Activated T-helper 1 cell treated with Interleukin-2 at 50 U/mL for 16 hours (primary cell): ENCODE measurements at places on chromosomes 12 and 14.

DNA sequence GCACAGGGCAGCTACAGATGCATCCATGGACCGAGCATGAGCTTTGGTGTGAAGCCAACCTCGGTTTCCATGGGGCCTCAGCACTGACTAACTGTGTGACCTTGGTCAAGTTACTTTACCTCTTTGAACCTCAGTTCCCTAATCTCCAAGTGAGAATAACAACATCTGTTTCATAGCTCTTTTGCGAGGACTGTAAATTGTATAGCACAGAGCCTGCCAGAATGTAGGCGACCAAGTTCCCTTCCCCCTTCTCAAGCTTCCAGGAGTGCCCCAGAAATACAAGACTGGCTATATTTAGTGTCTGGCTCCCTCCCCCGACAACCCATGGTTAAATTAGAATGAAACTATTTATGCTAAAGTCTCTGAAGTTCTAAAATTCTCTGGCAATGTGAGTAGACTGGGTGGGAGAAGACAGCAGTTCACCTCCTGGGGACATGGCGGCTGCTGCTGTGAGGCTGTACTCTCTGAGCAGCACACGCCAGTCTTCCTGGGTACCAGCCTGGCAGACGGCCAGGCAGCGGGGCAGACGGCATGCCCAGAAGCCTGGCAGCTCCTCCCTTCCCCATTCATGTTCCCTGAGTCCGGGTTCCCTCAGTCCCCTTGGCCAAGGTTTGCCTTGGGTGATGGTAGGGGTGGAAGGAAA is 22.0 kb upstream of the TMED10 start:
- DNase-seq: no peak

- no peak for DNase-seq
These were observed 137.7 kb downstream of the MON2 start for GRCh38 chr12:62604373-62604772.

DNA sequence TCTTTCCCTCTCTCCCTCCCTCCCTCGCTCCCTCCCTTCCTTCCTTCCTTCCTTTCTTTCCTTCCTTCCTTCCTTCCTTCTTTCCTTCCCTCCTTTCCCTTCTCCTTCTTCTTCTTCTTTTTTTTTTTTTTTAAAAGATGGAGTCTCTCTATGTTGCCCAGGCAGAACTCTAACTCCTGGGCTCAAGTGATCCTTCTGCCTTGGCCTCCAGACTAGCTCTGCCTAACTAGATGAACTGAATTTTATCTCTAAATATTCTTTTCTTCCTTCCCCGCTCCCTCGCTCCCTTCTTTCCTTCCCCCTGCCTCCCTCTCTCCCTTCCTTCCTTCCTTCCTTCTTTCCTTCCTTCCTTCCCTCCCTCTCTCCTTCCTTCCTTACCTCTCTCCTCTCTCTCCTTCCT is 170.5 kb upstream of the LHX5 start:
- DNase-seq: no peak

DNA sequence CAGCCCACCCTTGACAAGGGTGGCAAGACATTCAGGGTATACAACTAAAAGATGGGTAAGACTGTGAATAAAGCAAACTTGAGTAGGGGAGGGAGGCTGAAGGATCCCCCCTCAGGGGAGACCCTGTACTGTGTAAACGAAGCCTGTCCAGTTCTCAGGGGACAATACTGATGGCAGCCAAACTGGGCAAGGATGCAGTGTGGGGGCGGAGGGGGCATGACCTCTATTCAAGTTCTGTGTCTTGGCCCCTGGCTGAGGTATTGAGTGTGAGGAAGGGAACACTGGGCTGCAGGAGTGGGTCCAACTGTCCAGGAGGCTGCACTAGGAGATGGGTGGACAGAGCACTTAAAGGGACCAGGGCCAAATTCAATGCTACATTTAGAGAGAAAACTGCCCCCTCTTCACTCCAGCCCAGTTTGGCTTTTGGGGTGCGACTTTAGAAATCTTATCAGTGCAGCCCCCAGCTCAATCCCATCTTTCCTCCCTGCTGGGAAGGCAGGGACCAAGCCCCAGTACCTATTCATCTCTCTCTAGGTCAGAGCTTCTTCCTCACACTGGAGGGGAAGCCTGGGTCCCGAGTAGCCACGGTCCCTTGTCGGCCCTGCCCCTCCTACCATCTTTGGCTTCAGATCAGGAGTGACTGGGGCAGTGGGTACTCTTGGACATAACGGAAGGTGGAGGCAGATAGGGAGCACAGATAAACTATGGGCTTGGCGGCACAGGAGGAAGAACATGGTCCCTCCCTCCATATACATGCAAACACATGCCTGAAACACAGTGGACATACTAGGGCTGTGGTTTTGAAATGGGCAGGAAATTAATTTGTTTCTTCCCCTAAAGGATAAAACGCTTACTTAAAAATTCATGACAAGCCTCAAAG is 11.8 kb downstream of the SLC39A5 start:
- no peak for DNase-seq

- no peak for DNase-seq
These were observed 122.7 kb upstream of the SLCO1C1 start for GRCh38 chr12:20572451-20572850.

- DNase-seq: no peak
These were observed 207.0 kb downstream of the TMEM121 start for GRCh38 chr14:105733081-105734065.

DNA sequence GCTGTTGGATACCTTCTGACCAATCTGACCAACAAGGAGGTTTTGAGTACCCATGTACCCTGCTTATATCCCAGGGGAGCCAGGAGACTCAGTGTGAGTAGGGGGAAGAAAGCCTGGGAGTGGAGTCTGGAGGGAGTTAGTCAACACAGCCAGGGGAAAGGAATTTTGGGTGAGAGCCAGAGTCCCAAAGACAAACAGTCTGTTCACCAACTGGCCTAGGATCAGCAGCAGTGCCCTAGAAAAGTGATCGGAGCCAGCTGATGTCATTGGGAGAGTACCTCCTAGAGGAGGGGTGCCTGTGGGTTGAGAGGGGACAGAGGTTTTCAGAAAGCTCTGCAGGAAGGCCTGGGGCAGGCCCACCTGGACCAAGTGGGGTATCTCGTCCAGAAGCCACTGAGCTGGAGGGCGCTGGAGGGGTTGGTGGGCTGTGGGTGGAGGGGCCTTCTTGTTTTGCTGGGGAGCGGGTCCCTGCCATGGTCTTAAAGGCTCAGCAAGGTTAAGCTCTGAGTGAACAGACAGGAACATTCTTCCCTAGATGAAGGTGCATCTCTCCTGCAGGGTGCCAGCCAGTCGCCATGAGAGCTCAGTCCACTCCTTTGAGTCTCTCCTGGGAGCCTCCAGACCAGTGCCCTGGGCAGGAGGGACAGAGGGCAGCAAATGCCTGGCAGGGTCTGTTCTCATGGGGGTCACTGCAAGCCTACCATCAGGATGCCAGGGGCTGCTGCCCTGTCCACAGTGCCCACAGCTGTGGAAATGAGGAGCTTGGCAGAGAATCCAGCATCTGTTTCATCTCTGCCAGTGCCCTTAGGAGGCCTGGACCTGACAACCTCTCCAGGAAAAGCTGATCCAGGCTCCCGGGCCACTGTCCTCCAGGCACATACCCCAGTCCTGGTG is 63.6 kb downstream of the CHGA start:
- no peak for DNase-seq

GRCh38 chr14:61877035-61877390 is 114.8 kb downstream of the SNAPC1 start:
- DNase-seq: no peak

- DNase-seq: no peak
These were observed 147.0 kb upstream of the FRMD6 start for GRCh38 chr14:51504669-51505068.

GRCh38 chr14:21068521-21069387 is 1.4 kb upstream of the ARHGEF40 start:
- no peak for DNase-seq

DNA sequence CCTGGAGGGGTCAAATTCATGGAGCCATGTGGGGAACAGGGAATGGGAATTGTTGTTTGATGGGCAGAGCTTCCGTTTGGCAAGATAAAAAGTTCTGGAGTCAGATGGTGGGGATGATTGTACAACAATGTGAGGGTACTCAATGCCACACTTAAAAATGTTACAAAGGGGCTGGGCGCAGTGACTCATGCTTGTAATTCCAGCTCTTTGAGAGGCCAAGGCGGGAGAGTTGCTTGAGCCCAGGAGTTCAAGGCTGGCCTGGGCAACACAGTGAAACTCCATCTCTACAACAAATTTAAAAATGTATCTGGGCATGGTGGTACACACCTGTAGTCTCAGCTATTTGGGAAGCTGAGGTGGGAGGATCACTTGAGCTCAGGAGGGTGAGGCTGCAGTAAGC is 66.0 kb upstream of the DIO3 start:
- no peak for DNase-seq

DNA sequence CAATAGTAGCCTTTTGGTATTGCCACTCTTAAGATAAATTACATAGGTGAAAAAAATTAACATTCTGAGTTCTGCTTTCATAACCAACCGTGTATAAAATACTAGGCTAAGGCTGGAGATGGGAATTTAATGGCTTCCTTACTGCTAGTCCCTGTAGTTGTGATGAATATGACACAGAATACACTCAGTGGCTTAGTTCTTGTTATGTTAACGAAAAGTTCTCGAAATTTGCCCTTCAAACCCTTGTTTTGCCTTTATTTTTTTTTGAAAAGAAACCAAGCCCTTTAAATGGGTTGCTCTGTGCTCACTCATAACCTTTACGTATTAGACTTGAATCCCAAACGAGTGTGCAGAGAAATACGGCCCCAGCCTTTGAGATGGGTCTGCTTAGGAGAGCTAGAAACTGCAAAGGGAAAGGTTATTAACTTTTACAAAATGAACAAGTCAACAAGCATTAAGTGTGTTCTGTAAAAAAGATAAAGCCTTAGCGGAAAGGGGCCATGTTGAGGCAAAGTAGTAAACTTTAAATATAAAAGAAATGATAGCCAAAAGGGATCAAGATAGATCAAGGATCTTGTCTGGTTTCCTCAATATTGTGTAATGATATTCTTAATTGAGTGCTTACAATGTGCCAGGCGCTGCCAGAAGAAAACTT is 1.7 kb downstream of the NUDT4 start:
- DNase-seq: no peak

GRCh38 chr12:86837246-86837645 is 581.1 kb upstream of the MGAT4C start:
- no peak for DNase-seq

DNA sequence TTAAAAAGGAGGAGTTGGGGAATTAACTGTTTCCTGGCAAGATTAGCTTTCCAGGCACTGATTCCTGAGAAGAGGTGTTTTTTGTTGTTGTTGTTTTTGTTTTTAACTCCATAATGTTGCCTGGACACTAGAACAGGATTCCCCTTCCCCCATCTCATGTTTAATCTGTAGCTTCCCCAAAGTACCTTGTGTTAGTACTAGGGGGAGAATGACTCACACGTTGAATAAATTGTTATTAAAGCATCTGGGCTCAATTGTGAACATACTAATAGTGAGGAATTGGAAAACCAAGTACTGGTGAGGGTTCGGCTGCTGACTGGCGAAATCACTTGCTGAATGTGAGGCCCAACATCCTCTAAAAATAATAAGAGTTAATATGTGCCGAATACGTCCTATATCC is 1.3 kb upstream of the GNG2 start:
- no peak for DNase-seq

- DNase-seq: no peak
These were observed 44.9 kb downstream of the ATP2B1 start for GRCh38 chr12:89663577-89664357.

DNA sequence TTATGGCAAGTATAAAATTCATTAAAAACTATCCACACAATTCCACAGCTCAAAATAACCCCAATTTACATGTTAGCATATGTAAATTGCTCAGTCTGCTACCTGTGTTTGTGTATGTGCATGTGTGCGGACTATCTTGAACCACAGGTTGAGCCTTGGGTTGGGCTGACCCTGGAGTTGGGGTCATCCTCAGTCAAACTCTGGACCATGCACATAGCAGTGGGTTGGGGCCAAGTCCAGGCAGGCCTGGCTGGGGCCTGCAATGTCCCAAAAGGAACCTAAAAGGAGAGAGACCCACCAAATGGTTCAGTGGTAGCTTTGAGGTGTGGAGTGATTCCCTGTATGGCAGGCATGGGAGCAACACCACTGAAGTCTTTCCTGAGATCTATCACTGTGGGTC is 156.1 kb downstream of the FOXN3 start:
- DNase-seq: no peak

GRCh38 chr14:26993556-26993955 is 395.7 kb upstream of the NOVA1 start:
- no peak for DNase-seq

GRCh38 chr14:71472356-71473340 is 459.6 kb upstream of the RGS6 start:
- no peak for DNase-seq

DNA sequence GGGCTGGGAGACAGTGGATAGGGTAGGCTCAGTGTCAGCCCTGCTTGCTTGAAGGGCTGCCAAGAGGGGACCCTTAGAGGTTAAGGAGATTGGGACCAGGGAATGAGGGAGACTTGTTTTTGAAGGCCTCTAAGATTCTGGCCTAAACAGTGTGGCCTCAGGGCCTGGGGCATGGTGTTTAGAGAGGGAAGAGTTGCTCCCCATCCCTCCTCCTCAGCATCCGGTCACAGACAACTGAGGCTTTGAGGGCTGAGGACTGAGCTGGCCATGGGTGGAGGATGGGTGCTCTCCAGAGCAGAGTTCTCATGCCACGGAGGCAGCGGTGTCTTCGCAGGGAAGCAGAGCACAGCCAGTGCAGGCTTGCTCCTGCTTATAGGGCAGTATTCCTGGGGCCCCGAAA is 49.4 kb downstream of the KRT80 start:
- DNase-seq: no peak

DNA sequence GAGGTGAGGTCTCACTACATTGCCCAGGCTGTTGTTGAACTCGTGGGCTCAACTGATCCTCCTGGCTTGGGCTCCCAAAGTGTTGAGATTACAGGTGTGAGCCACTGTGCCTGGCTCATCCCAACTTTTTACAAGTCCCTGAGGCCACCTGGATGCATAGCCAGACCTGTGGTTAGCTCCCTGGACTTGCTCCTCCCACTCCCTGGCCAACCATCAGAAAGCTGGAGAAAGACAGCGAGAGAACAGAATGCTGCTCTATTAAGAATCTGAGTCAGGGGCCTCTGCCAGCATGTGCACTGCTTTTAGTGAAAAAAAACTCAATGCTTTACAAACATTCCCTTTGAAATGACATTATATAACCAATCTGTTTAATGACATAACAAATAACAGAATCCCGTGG is 78.2 kb downstream of the RBM19 start:
- no peak for DNase-seq
